Keratinocyte (primary cell): ENCODE measurements at places on chromosomes 5 and 9. TPM values are rescaled to one million over a fixed set of nuclear protein-coding genes. Genes with fewer than 3 reads are reported as not detected.

SV2C gene
- polyA plus RNA-seq, result 0.02 to 0.34 TPM (median 0.08 TPM) in 3 replicates

PTGES gene
- 16.3 to 34.1 TPM (median 19.7 TPM) in 3 replicates for polyA plus RNA-seq

GNG10 gene
- 66.2 to 89.8 TPM (median 68.8 TPM) in 3 replicates for polyA plus RNA-seq

GRM6 gene
- not detected in 3 replicates for polyA plus RNA-seq

NR2F1-AS1 gene
- polyA plus RNA-seq, result 0.06 to 0.33 TPM (median 0.25 TPM) in 3 replicates

GABRA1 gene
- polyA plus RNA-seq, result not detected in 3 replicates

WNT8A gene
- not detected in 3 replicates for polyA plus RNA-seq

- DNase-seq, result no peak
Measured at GRCh38 chr9:107043886-107044285, 180.9 kb downstream of the ZNF462 start.

- no peak for DNase-seq
Measured at GRCh38 chr5:172868436-172868923, 34.4 kb downstream of the ERGIC1 start.

DNA sequence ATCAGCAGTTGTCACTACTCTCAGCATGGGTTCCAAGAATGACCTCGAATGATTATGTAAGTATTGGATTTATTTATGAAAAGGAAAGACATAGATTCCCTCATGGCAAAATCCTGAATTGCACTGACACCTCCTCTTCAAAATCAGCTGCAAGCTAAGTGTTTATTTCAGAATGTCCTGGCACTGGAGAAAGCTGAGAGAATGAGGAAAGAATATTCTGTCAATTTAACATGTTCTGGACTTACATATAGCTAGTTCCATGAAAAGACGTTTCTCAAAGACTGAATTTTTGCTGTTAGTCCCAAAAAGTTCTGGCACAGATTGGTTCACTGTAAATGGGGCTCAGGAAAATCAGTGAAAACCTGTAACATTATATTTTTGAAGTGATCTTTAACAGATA lies 120.3 kb downstream of the NREP start:
- no peak for DNase-seq

DNA sequence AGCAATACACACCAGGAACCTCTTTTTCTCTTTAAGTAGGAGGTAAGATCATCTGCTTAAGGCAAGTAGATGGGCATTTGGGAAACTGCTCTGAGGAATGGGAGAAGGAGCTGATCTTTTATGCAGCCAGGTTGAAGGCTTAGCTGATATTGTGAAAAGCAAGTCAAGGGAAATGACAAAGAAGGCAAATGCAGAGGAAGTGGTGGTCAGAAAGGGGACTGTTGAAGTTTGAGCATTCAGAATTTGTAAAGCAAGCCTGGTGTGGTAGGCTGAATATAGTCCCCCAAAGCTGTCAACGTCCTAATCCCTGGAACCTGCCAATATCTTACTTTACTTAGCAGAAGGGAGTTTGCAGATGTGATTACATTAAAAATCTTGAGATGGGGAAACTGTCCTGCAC lies 128.9 kb downstream of the ADAMTS12 start:
- DNase-seq, result no peak

- no peak for DNase-seq
Measured at GRCh38 chr5:179125789-179126505, 65.8 kb downstream of the ZNF354C start.

DNA sequence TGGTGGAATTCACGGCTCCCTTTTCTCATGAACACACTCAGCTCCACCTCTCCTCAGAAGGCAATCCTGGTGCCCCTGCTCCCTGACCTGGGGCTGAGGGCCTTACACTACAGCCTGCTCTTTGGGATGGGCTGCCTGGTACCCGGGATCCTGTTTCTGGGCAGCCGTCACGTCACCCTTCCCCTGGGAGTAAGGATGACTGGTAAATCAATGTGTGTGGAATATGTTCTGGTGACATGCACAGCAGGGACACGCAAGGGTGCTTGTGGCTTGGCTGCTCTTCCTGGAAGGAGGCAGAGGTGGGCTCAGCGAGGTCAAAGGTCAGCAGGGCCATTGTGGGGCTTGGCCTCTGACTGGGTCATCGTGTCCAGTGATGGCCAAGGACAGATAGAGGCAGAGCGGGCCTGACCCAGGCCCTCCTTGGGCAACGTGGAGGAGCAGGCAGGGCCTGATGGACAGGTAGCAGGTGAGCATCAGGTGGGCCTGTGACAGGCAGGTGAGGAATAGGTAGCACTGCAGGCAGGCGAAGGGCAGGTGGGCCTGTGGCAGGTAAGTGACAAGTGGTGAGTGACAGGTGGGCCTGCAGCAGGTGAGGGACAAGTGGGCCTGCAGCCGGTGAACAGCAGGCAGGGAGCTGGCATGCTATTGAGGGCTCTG lies 399.4 kb upstream of the IRX4 start:
- no peak for DNase-seq

DNA sequence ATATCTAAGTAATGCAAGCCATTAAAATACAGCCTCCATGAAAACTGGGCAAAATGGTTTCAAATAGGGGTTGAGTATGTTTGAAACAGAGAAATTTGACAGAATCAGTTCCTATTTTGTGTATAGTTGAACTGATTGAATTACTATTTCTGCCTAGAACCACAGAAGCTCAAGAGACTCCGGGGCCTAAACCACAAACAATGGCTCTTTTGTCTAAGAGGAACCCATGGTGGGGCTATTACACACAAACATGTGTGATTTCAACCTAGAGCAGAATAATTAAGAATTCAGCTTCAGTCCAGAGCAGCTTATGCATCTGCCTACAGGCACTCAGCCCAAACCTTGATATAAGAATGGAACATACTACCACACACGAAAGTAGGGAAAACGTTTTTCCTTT lies 171.2 kb upstream of the MPDZ start:
- no peak for DNase-seq
